ENCODE measurements at places on chromosomes 12 and 14. TPM values are rescaled to one million over a fixed set of nuclear protein-coding genes. Genes with fewer than 3 reads are reported as not detected.

Gene PLBD1
- total RNA-seq, result 18.7 TPM

DNA sequence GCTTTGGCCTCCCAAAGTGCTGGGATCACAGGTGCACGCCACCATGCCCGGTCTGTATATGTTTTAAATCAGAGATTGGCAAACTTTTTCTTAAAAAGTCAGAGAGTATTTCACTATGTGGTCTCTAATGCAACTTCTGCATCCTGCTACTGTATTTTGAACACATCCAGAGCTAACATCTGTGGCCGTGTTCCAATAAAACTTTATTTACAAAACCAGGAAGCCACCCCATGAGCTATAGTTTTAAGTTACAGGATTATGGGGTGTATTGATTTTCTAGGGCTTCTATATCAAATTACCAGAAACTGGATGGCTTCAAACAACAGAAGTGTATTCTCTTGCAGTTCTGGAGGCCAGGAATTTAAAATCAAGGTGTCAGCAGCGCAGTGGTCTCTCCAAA, 5.3 kb upstream of the RBM19 start:
- H3K27ac ChIP-seq, result no peak overlapping the region
- H3K27me3 ChIP-seq, result no peaks in the 10 kb centered on the region
- H3K4me3 ChIP-seq, result no peak overlapping the region
- H3K4me1 ChIP-seq, result peaks cover 10% of the 10 kb centered on the region
- no peaks in the 10 kb centered on the region for H3K36me3 ChIP-seq

DNA sequence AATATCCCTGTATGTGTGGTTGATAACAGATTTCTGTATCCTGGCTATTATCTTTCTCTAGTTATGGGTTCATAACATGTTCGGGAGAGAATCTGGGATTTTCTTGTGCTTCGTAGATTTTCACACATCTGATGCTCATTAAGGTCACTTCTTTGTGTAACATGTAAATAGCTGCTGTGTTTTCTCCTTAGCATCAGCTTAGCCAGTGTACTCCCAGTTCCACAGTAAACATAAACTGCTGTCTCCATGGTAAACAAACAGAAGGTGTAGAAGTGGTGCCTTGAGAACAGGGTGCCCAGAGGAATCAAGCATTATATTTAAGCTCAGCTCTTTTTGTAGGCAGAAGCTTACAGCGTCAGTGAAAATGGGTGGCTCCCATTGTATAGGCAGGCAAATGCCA, 88.0 kb downstream of the ANO6 start:
- no peaks in the 10 kb centered on the region for H3K27me3 ChIP-seq
- H3K4me3 ChIP-seq, result no peak overlapping the region
- peaks cover 52% of the 10 kb centered on the region for H3K4me1 ChIP-seq
- no peak for DNase-seq

GRCh38 chr14:53411125-53411524, 258.0 kb upstream of the DDHD1 start:
- H3K27me3 ChIP-seq, result no peaks in the 10 kb centered on the region
- H3K4me1 ChIP-seq, result no peaks in the 10 kb centered on the region
- no peak overlapping the region for H3K4me3 ChIP-seq
- H3K27ac ChIP-seq, result no peak overlapping the region

Gene IL31
- total RNA-seq, result not detected

DNA sequence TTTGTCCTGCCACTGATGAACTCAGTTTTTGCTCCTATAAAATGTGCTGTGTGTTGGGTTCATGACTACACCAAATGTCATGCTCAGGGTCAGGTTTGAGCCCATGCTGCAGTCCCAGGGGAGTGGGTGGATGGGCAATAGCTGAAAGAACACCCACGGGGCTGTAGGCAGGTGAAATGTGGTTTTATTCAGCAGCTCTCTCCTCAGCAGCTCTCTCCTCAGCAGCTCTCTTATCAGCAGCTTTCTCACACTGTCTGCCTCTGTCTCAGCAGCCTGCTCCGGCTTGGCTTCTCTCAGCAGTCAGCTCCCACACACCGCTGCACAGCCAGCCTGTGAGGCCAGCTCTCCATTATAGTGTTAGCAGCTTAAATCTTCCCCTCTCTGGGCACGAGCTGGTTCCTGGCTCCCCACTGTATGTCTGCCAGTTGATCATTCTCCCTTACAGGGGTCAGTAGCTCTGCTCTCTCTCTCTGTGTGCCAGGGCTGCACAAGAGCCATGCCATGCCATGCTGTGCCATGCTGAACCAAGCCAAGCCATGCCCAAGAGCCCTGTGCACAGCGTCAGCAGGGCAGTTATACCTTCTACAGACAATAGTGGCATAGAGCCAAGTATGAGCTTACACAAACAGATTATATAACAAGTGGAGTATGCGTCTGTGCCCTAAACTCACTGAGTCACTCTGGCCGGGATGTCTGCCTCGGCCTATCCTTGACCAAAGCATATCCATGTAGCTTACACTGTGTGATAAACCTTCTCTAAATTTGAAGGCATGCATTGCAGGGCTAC, 303.3 kb upstream of the TMPO start:
- H3K4me3 ChIP-seq, result no peak overlapping the region
- H3K27ac ChIP-seq, result no peak overlapping the region
- H3K4me1 ChIP-seq, result no peaks in the 10 kb centered on the region
- DNase-seq, result no peak

GRCh38 chr12:126362964-126363363, 1297.7 kb downstream of the AACS start:
- peak; percentile 79 for DNase-seq
- H3K36me3 ChIP-seq, result no peaks in the 10 kb centered on the region
- H3K27ac ChIP-seq, result no peak overlapping the region
- H3K4me1 ChIP-seq, result no peaks in the 10 kb centered on the region
- no peaks in the 10 kb centered on the region for H3K27me3 ChIP-seq

GRCh38 chr12:26017484-26018211, 59.2 kb downstream of the RASSF8 start:
- peak overlapping the region; percentile 8 for H3K27ac ChIP-seq
- peaks cover 42% of the 10 kb centered on the region for H3K4me1 ChIP-seq
- H3K27me3 ChIP-seq, result no peaks in the 10 kb centered on the region
- no peak for DNase-seq
- H3K36me3 ChIP-seq, result no peaks in the 10 kb centered on the region

DNA sequence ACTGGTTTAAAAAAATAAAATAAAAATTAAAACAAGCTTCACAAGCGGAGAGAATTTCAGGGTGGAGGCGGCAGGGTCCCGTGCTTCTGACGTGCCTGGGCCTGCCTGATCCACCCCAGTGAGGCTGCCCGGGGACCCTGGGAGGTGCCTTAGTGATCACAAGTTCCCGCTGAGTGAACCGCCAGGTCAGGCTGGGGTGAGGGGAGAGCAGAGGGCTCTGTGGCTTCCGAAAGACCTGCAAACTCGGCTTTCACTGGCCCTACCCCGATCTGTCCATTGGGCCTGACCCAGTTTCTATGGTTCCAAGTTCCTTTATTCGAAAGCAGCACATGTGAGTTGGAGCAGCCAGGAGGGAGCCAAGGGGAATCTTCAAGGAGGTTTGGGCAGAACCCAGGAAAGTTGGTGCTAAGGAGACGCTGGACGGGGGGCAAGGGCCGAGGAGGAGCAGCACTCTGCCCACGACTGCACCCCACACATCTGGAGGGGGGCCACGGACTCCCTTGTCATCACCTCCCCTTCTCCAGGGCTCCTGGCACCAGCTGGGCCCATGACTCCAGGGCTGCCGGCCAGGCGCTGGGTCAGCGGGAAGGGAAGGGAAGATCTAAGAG, 12.9 kb downstream of the MMP14 start:
- H3K4me3 ChIP-seq, result peak overlapping the region; percentile 3
- peaks cover 28% of the 10 kb centered on the region for H3K36me3 ChIP-seq
- peak overlapping the region; percentile 91 for H3K27ac ChIP-seq
- no peaks in the 10 kb centered on the region for H3K27me3 ChIP-seq
- no peak for DNase-seq

Gene NANOG
- total RNA-seq, result not detected

GRCh38 chr12:57210926-57211692, 5.5 kb upstream of the NXPH4 start:
- H3K36me3 ChIP-seq, result peaks cover 68% of the 10 kb centered on the region
- DNase-seq, result no peak
- H3K4me1 ChIP-seq, result peaks cover 44% of the 10 kb centered on the region
- no peak overlapping the region for H3K27ac ChIP-seq

- no peaks in the 10 kb centered on the region for H3K27me3 ChIP-seq
- peaks cover 17% of the 10 kb centered on the region for H3K36me3 ChIP-seq
- H3K27ac ChIP-seq, result peak overlapping the region; percentile 28
- DNase-seq, result no peak
- peaks cover 40% of the 10 kb centered on the region for H3K4me1 ChIP-seq
- no peak overlapping the region for H3K4me3 ChIP-seq
Observed at GRCh38 chr12:53414756-53415417, 8.8 kb upstream of the AMHR2 start.

DNA sequence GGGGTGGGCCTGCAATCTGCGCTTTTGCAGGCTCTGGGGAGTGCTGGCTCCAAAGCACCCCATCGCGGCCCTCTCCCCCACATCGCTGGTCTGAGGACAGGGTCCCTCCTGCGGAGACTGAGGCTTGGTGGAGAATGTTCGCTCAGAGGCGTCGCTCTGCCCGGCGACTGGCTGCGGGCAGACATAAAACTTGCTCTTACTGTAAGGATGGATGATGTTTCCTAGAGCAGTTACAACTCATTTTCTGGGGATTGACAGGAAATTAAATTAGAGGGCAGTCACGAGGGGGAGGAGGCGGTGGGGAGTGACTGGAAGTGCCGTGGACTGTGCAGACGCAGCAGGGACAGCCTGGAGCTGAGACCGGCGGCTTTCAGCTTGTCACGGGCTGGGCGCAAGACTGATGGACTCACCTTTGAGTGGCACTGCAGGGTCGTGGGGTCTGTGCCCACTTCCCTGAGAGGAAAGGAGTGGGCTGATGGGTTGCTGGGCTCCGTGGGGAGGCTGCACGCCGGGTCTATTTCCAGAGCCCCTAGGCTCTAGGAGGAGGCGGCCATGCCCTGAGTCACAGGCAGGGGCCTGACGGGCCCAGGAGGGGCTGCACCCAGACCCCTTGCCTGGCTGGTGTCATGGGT, 32.8 kb downstream of the NOC4L start:
- no peaks in the 10 kb centered on the region for H3K36me3 ChIP-seq
- peaks cover 23% of the 10 kb centered on the region for H3K27me3 ChIP-seq
- no peak overlapping the region for H3K27ac ChIP-seq
- H3K4me3 ChIP-seq, result no peak overlapping the region
- no peaks in the 10 kb centered on the region for H3K4me1 ChIP-seq

GRCh38 chr12:75651342-75651695, 139.9 kb upstream of the KRR1 start:
- no peaks in the 10 kb centered on the region for H3K4me1 ChIP-seq
- DNase-seq, result no peak
- H3K27ac ChIP-seq, result no peak overlapping the region
- no peaks in the 10 kb centered on the region for H3K27me3 ChIP-seq
- no peaks in the 10 kb centered on the region for H3K36me3 ChIP-seq

DNA sequence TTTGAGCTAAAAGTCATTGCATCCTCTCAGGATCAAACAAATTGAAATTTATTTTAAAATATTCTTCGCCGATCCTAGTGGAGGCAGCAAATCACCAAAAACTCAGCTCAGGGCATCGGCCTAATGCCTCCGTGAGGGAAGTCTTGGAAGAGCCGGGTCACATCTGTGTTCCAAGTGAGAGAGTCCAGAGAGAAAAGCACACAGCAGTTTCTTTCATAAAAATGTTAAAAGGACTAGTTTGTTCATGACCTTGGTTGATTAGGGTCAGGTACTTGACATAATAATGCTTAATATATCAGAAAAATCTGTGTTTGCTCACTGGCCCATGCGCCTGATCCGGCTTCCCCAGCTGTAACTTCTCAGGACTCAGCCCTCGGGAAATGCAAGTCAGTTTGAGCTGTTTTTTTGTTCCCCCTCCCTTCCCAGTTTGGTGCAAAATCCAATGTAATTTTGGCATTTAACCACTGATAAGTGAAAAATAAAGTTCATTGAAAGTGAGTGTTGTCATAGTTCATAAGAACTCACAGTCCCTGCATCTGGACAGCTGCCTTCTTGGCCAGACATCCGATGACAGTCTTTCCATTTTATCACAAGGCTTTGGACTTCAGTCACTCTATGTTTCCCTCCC, 161.7 kb downstream of the CAND1 start:
- H3K4me1 ChIP-seq, result peaks cover 53% of the 10 kb centered on the region
- H3K36me3 ChIP-seq, result no peaks in the 10 kb centered on the region
- peak overlapping the region; percentile 56 for H3K27ac ChIP-seq
- no peaks in the 10 kb centered on the region for H3K27me3 ChIP-seq

DNA sequence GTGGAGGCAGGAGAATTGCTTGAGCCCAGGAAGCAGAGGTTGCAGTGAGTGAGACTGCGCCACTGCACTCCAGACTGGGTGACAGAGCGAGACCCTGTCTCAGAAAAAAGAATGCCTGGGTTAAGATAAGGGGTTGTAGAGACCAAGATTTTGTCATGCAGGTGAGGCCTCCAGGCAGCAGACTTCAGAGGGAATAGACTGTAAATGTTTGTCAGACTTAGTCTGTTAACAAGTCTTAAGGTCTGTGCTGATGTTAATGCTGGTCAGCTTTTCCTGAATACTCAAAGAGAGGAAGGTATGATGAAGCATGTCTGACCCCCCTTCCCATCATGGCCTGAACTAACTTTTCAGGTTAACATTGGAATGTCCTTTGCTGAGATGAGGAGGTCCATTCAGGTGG, 83.0 kb upstream of the FUT8 start:
- no peaks in the 10 kb centered on the region for H3K27me3 ChIP-seq
- no peak overlapping the region for H3K27ac ChIP-seq

Gene USP15
- total RNA-seq, result 49.7 TPM

- H3K36me3 ChIP-seq, result no peaks in the 10 kb centered on the region
- no peak overlapping the region for H3K4me3 ChIP-seq
- H3K27me3 ChIP-seq, result no peaks in the 10 kb centered on the region
- no peak for DNase-seq
Observed at GRCh38 chr12:116890330-116890729, 9.1 kb upstream of the HRK start.

Gene RNF212B
- total RNA-seq, result not detected

DNA sequence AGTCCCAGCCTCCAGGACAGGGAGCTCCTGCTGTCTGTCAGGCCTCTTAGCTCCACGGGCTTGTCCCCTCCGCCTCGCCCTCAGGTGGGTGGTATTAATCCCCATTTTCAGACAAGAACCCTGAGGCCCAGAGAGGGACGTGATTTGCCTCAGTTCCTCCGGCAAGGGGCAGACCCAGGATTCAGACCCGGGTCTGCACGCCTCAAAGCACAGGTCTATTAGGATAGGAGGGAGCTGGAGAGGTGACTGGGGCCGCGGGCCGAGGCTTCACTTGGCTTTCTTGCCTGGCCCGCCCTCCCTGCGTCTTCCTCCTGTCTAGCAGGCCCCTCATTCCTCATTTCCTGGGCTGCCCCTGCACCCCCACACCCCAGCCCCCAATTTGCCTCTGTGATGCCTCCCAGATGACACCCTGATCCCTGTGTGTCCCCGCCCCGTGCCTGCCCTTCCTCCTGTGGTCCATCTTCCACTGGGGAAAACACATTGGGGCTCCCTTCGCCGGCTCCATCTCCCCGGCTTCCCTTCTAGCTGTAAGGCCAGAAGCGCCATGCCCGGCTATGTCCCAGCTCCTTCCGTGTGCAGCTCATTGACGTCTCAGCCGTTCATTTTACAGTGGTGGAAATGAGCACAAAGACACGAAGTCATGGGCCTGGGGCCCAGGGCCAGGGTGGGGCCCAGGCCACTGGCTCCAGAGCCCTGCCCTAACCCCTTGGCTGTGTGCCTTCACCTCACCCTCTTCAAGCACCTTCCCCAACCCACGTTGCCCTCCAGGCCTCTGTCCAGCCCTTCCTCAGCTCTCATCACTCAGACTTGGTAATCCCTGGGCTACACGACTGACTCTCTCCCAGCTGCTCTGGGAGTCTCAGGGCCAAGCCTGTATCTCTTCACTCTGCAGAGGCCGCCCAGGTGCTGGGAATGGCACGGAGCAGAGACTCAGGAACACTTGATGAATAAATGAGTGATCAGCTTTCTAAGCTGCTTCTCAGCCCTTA, 15.5 kb upstream of the CYP46A1 start:
- peaks cover 20% of the 10 kb centered on the region for H3K36me3 ChIP-seq
- H3K4me3 ChIP-seq, result no peak overlapping the region
- no peak overlapping the region for H3K27ac ChIP-seq
- DNase-seq, result no peak
- H3K4me1 ChIP-seq, result peaks cover 6% of the 10 kb centered on the region
- no peaks in the 10 kb centered on the region for H3K27me3 ChIP-seq

All from esophagus muscularis mucosa (tissue), 4 donors.